ENCODE measurements at places on chromosomes 11 and 22.

GRCh38 chr11:59671471-59671870, 2.6 kb upstream of the PATL1 start:
- DNase-seq: no peak

- no peak for DNase-seq
These were observed 22.1 kb upstream of the RRAS2 start for GRCh38 chr11:14380947-14381561.

- DNase-seq: no peak
These were observed 27.2 kb upstream of the DNAJB7 start for GRCh38 chr22:40889116-40889515.

DNA sequence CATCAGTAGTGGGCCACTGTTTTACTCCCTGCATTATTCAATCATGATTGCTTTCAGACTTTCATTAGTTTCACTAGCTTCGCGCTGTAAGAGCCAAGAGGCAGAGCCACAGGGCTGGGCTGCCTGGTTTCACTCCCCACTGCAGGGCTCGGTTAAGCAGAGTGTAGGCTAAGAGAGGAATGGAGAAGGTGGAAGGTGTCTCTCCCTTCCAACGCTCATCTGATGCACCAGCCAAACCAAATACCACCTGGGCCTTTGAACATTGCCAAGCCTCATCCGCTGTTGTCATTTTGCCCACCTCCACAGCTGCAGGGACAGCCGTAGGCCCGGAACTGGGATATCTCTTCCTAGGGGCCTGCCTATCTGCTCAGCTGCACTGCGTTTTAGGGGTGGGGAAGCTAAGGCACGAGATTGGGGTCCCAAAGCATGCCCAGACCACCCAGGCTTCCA, 480 bp upstream of the SMARCB1 start:
- DNase-seq: no peak

- DNase-seq: no peak
These were observed 40.8 kb downstream of the COMMD9 start for GRCh38 chr11:36248436-36248835.

GRCh38 chr11:86931548-86932258, 23.5 kb downstream of the FZD4 start:
- DNase-seq: no peak

All from SK-N-DZ (cell line).